ENCODE measurements at places on chromosomes 4 and X.

GRCh38 chr4:78120144-78120880 is 63.2 kb downstream of the FRAS1 start:
- DNase-seq = no peak

DNA sequence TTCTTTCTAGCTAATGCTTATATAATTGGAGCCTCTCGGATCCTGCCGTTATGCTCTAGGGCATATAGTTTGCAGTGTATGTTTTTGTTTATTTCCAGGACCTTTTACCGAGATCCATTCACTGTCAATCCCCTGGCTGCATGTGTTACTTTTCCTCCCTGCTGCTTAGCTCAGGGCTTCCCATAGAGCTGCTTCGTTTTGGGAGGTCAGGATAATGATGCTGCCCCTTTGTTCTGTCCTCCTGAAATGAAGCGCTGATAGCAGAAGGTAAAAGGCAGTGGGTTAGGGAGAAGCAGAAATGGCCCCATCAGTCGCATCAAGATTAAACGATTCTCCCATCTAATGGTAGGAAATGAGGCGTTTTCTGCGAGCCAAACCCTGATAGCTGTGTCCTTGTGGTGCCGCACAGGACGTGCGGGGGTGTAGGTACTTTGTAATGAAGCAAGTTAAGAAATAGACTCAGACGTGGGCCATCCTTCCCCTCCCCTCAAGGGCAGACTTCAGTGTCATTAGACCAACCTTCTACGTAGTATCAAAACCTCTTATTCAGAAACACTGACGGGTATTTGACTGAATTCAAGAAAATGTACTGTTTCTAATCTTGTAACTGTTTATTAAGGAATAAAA is 37.3 kb downstream of the AFF2 start:
- DNase-seq = no peak

GRCh38 chr4:36353998-36354397 is 72.6 kb downstream of the DTHD1 start:
- DNase-seq = no peak

- DNase-seq = no peak
Observed at GRCh38 chr4:152689615-152690501, 10.1 kb upstream of the TMEM154 start.

Measured in CD4-positive, alpha-beta T cell treated with Interleukin-1 beta for 1 hour (primary cell).